H4 (cell line): ENCODE measurements at places on chromosomes 7 and 10. TPM values are rescaled to one million over a fixed set of nuclear protein-coding genes. Genes with fewer than 3 reads are reported as not detected.

The AKR1D1 gene
- not detected in 2 replicates for total RNA-seq

GRCh38 chr7:151251328-151251688 is 2.8 kb upstream of the SMARCD3 start:
- no peak for DNase-seq

DNA sequence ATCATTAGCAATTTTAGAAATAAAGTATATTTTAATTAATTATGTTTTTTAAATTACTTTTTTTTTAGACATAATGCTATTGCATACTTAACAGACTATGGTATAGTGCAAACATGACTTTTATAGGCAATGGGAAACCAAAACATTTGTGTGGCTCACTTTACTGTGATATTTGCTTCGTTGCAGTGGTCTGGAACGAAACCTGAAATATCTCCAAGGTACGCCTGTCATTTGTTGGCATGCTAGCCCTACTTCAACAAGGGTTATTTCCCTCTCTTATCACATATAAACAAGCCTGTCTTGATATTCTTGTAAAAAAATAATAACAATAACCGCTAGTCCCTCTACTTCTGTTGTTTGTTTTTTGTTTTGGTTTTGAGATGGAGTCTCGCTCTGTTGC is 74.2 kb downstream of the TYW1B start:
- DNase-seq = no peak

The WDR37 gene
- total RNA-seq = 3.2 and 6.2 TPM in 2 replicates

DNA sequence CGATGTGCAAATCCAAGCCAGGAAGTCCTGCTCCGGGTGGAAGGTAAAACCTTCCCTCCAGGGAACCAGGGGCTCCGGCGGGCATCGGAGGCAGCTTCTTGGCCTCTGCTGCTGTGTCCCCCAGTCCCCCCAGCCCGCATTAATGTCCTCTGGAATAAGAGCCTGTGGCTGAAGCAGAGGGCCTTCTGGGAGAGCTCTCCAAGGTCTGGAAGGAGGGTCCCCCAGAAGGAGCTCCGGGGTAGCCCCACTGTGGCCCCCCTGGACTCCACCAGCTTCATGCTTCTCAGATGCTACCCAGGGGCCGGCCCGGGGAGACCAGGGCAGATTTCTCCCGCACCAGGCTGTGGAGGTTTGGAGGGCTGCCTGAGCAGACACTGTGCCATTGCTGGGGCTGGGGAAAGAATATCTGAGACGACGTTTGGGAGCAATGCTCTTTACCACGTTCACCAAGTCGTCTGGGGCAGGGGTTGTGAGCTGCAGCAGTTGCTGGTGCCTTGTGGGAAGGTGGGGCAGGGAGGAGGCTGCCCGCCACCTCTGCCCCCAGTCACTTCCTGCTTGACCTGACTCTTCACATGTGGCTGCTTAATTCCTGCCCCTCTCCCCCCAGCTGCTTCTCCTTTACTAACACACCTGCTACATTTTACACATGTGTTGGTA is 8.3 kb downstream of the ZNF853 start:
- DNase-seq = no peak

The MEPCE gene
- 25.8 and 28.5 TPM in 2 replicates for total RNA-seq

GRCh38 chr10:62491597-62491996 is 117.4 kb downstream of the ZNF365 start:
- no peak for DNase-seq

- DNase-seq = peak; percentile 62
Observed at GRCh38 chr10:3783682-3784432, 1.2 kb downstream of the KLF6 start.

The TMEM225B gene
- 0.19 and 1.6 TPM in 2 replicates for total RNA-seq

DNA sequence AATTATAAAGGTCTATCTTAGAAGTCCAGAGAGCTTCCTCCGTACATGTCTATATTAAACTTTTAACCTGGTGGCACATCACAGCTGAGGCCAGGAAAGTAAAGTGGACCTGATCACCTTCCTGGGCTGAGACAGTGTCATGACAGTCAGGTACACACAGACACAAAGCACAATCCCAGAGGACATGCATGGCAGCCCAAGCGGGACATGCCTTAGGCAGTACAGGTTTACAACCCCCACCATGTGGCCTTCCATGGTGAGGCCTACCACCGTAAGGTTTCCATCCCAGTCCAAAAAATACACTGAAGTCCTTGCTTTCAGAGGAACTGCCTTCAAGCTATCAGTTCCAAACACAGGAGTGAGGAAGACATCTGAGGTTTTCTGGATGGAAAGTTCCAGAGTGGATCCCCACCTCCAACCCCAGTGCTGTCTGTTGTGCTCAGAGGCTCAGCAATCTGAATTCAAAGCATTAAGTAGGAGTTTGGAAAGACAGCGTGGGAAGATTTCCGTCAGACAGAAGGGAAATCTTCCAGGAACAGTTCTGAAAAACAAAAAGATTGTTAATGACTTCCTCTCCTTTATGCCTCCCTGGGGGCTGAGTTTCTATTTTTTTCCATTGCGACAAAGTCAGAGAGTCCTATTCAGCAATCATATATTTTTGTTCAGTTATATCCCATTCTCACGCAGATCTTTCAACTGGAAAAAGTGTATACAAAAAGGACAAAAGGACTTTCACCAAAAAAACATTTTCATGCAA is 20.1 kb downstream of the IFIT3 start:
- DNase-seq = no peak

DNA sequence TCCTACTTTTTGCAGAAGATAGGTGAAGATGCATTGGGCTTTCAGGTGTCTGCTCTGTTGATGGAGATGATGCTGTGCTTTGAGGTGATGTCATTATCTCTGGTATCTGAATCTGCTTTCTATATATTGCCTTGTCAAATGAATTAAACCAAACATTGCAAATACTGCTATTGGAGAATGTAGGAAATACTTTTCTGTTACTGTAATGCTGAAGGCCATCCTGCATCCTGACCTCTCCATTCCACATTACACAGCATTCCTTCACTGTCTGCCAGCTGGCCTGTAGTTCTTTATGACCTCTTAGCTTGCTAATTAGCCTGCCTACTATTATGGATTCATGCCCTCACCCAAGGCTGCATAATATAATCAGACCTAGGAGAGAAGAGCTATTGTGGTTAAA is 73.2 kb downstream of the VCL start:
- DNase-seq = peak; percentile 13

The EN2 gene
- 0.16 and 0.29 TPM in 2 replicates for total RNA-seq

DNA sequence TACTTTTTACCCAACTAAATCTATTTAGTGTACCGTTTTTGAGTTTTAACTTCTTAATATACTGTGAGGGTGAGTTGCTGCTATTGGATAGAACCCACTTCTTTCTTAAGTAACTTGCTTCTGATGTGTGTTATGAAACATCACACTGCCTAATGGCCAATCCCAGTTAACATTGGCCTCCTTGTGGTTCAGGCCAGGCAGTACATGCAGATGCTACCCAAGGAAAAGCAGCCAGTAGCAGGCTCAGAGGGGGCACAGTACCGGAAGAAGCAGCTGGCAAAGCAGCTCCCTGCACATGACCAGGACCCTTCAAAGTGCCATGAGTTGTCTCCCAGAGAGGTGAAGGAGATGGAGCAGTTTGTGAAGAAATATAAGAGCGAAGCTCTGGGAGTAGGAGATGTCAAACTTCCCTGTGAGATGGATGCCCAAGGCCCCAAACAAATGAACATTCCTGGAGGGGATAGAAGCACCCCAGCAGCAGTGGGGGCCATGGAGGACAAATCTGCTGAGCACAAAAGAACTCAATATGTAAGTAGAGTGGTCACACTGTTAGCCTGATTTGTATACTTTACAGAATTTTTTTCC is 39.7 kb downstream of the TES start:
- DNase-seq = peak; percentile 81

- no peak for DNase-seq
Observed at GRCh38 chr10:26790221-26790995, 70.3 kb downstream of the ABI1 start.

GRCh38 chr7:157574914-157575586 is 238.2 kb downstream of the DNAJB6 start:
- DNase-seq = no peak
